ENCODE measurements at places on chromosomes 3 and 15. TPM values are rescaled to one million over a fixed set of nuclear protein-coding genes. Genes with fewer than 3 reads are reported as not detected.

DNA sequence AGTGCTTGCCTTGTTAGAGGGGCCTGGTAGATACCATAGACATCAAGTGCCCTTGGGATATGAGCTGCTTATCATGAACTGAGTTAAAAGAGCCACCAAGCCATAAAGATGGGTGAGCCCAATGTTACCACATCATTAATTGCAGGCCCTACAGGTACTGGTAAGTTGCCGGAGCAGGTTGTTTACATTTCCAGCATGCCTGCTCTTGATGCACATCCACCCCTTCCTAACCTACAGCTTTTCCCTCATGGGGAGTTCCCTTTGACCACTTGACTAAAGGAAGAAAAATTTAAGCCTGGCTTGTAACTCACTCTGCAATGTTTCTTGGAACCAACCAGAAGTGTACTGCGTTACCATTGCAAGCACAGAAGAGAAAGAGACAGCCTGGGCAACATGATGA is 24.7 kb upstream of the ULK4 start:
- H3K36me3 ChIP-seq = no peaks in the 10 kb centered on the region
- no peaks in the 10 kb centered on the region for H3K4me1 ChIP-seq
- H3K4me3 ChIP-seq = no peak overlapping the region
- no peaks in the 10 kb centered on the region for H3K27me3 ChIP-seq
- H3K27ac ChIP-seq = no peak overlapping the region

DNA sequence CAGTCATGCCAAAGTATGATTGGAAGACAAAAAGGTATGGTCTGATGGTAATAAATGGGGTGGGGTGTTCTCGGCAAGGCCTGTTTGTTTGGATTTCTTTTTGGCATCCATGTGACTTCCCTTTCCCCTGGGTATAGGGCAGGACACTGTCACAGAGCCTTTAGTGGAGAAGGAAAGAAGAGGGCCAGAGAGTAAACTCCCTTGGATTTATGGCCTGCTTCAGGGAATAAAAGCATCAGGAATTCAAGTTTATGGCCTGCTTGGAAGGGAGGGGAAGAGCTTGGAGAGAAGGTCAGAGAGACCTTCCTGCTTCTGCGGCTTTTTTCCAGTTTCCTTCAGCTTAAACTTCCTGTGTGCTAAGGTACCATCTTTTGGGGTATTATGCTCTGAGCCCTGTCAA is 179.4 kb upstream of the ADAMTS9 start:
- H3K4me3 ChIP-seq = no peak overlapping the region
- no peaks in the 10 kb centered on the region for H3K4me1 ChIP-seq
- no peaks in the 10 kb centered on the region for H3K27me3 ChIP-seq
- H3K27ac ChIP-seq = no peak overlapping the region

- no peak overlapping the region for H3K27ac ChIP-seq
- 0 out of 2 replicates have a peak, but pooled peaks cover 3% of the 10 kb centered on the region for H3K4me1 ChIP-seq
- no peak overlapping the region for H3K4me3 ChIP-seq
- DNase-seq = no peak
- H3K36me3 ChIP-seq = peaks cover 20% of the 10 kb centered on the region
Measured at GRCh38 chr3:105772635-105773034, 96.2 kb downstream of the CBLB start.

DNA sequence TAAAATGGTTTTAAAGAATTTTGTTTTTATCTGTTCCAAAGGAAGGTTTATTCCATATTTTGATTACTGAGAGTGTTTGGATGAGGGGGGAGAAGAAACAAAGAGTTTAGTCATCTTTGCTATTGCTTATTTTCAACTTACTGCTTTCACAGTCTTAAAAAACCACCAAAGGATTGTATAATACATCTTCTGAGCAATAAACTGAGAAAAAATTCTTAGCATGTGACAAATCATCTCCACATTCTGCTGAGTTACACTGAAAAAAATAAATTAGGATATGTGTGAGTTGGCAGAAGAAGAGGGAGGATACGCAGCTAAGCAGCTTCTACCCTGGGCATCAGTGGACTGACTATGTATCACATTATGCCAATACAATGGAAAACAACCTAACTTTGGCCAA is 23.2 kb upstream of the ACTC1 start:
- peak overlapping the region; percentile 78 for H3K27ac ChIP-seq
- peaks cover 39% of the 10 kb centered on the region for H3K4me1 ChIP-seq
- H3K4me3 ChIP-seq = no peak overlapping the region

DNA sequence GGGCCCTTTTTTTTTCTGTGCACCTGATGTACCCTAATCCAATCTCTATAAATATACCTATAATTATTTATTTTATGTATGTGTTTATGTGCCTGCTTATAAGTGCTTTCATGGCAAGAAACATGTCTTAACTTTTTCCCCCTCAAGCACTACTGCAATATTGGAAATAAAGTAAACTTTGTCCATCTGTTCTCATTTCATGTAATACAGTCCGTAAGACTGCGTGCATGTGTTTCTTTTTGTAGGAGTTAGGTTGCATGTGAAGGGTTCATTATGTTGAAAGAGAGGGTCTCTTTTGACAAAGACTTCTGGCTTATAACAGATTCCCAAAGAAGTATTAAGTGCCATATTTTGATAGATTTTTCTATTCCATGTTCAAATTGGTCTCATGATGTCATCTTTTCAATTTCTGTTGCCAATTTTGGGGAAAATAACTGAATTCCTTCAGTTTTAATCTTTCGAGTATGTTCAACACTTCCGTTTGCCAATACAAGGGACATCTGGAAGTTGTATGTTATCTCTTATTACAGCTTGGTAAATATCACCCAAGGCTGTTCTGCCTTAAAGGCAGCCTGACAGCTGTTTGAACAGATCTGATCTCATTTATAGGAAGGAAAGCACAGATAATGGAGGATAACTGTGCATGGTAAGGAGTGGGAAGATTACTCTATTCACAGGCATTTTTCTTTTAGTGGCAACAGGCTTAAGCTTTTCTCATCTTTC is 273.1 kb upstream of the SGO1 start:
- H3K4me3 ChIP-seq = no peak overlapping the region
- H3K36me3 ChIP-seq = no peaks in the 10 kb centered on the region
- no peak overlapping the region for H3K27ac ChIP-seq
- H3K4me1 ChIP-seq = no peaks in the 10 kb centered on the region
- no peaks in the 10 kb centered on the region for H3K27me3 ChIP-seq
- DNase-seq = no peak

Gene INKA1
- 12.0 TPM for total RNA-seq

Gene RBM15B
- 21.6 TPM for total RNA-seq

Gene RETNLB
- not detected for total RNA-seq

Measured in GM23248 (cell line).